Activated naive CD8-positive, alpha-beta T cell treated with anti-CD3 and anti-CD28 coated beads for 36 hours (primary cell): ENCODE measurements at places on chromosomes 6 and 20. TPM values are rescaled to one million over a fixed set of nuclear protein-coding genes. Genes with fewer than 3 reads are reported as not detected.

- no peak overlapping the region for H3K27ac ChIP-seq
- no peak for DNase-seq
- peaks cover 2% of the 10 kb centered on the region for H3K36me3 ChIP-seq
Measured at GRCh38 chr6:52667572-52667971, 3.3 kb upstream of the TMEM14A start.

- H3K4me1 ChIP-seq = peaks cover 43% of the 10 kb centered on the region
- peaks cover 48% of the 10 kb centered on the region for H3K36me3 ChIP-seq
- no peak for DNase-seq
Measured at GRCh38 chr20:36936341-36936740, 15.2 kb downstream of the SAMHD1 start.

GRCh38 chr20:50425076-50425475, 85.1 kb upstream of the PTPN1 start:
- peaks cover 9% of the 10 kb centered on the region for H3K27me3 ChIP-seq
- DNase-seq = no peak
- H3K4me3 ChIP-seq = no peak overlapping the region

DNA sequence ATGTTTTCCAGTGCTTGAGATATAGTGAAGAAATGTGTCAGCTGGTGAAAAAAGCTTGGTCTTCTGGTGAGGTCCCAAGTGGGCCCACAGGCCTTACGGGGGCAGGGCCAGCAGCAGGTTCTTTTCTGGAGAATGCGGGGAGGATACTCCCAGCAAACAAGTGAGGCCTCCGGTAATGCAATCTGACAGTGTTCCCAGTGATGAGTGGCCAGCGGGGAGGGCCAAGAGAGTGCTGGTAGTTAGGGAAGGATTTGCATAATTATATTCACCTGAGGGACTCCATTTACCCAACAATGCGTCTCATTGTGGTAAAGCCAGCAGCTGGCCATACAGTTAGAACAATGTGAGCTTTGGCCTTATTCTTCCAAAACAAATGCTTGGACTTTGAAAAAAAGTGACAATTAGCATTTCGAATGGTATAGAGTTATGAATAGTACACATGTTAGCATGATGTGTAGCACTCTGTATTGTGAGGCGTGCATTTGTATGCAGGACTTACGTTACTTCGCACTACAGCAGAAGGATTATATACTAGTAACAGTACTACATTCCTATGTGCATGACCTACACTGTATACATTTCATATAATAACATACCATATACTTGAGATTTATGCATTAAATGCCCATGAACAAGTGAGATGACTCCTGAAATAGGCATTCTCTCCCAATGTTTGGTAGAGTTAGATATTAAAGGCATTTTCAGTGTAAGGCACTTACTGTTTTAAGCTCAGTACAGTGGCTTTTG, 69.8 kb downstream of the MYB start:
- H3K4me1 ChIP-seq = peaks cover 8% of the 10 kb centered on the region
- H3K4me3 ChIP-seq = no peak overlapping the region
- H3K27me3 ChIP-seq = no peaks in the 10 kb centered on the region

- peaks cover 3% of the 10 kb centered on the region for H3K4me1 ChIP-seq
- H3K4me3 ChIP-seq = no peak overlapping the region
- peaks cover 3% of the 10 kb centered on the region for H3K36me3 ChIP-seq
- H3K27ac ChIP-seq = no peak overlapping the region
- no peak for DNase-seq
Measured at GRCh38 chr20:49865559-49865958, 49.8 kb downstream of the SPATA2 start.

- no peak overlapping the region for H3K27ac ChIP-seq
- peaks cover 4% of the 10 kb centered on the region for H3K4me1 ChIP-seq
- no peak overlapping the region for H3K4me3 ChIP-seq
- no peak for DNase-seq
Measured at GRCh38 chr6:2257363-2257762, 12.0 kb upstream of the GMDS start.

GRCh38 chr20:61464307-61465303, 212.5 kb downstream of the CDH4 start:
- no peak for DNase-seq
- H3K4me1 ChIP-seq = no peaks in the 10 kb centered on the region
- no peak overlapping the region for H3K27ac ChIP-seq
- H3K27me3 ChIP-seq = peaks cover 3% of the 10 kb centered on the region
- H3K4me3 ChIP-seq = no peak overlapping the region

GRCh38 chr6:145093226-145093625, 642.1 kb downstream of the EPM2A start:
- no peak overlapping the region for H3K4me3 ChIP-seq
- no peak overlapping the region for H3K27ac ChIP-seq
- peaks cover 10% of the 10 kb centered on the region for H3K27me3 ChIP-seq
- H3K36me3 ChIP-seq = no peaks in the 10 kb centered on the region

- H3K27ac ChIP-seq = no peak overlapping the region
- no peak overlapping the region for H3K4me3 ChIP-seq
- peaks cover 13% of the 10 kb centered on the region for H3K4me1 ChIP-seq
- peaks cover 11% of the 10 kb centered on the region for H3K27me3 ChIP-seq
Measured at GRCh38 chr6:33187809-33188208, 4.5 kb downstream of the COL11A2 start.

DNA sequence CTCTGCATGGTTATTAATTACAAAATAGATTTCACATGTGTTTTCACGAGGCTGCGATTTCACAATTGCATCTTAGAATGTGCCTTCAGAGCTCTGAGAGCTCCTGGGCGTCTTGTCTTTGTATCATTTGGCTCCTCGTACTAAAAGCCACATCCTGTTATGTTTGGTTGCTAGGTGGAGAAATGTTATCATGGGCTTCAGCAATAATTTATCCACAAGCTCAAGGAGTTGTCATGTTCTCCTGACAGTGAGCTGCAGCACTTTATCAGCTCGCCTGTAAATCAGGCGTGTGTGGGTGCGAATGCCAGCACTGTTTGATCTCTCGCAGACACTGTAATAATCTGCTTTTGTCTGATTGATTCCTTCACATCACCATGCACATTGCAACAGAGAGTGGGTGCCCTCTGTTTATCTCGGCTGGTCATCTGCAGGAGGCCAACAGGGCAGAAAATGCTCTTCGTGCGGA, 218.6 kb upstream of the ZFP64 start:
- peak; percentile 31 for DNase-seq
- peaks cover 51% of the 10 kb centered on the region for H3K4me1 ChIP-seq
- no peaks in the 10 kb centered on the region for H3K27me3 ChIP-seq
- H3K4me3 ChIP-seq = peak overlapping the region; percentile 70

DNA sequence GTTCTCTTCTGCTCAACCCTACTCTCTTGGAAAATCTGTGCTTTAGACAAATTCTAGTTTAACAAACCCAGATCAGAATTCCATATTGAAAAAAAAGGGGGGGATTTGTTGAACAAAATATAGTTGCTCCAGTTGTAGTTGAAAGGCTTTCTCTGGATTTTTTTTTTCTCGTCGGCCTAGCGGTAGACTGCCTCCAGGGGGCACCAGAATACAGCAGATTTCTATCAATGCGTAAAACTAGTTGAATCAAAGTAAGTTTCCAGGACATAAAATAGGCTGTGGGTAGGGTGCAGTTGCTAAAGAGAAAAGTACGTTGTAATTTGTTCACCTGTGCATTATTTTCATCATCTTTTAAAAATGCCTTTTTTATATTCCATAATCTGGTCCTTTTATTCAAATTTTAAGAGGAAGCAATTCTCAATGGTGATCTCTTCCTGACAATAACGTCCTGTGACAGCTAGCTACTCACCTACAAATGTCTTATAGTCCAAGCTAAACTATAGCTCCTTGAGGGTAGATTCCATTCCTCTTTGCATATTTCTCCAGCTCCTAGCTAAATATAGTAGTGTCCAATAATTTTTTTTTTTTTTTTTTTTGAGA, 105.4 kb downstream of the PERP start:
- peaks cover 14% of the 10 kb centered on the region for H3K4me1 ChIP-seq
- no peak overlapping the region for H3K4me3 ChIP-seq
- peaks cover 12% of the 10 kb centered on the region for H3K27me3 ChIP-seq
- no peak overlapping the region for H3K27ac ChIP-seq

DNA sequence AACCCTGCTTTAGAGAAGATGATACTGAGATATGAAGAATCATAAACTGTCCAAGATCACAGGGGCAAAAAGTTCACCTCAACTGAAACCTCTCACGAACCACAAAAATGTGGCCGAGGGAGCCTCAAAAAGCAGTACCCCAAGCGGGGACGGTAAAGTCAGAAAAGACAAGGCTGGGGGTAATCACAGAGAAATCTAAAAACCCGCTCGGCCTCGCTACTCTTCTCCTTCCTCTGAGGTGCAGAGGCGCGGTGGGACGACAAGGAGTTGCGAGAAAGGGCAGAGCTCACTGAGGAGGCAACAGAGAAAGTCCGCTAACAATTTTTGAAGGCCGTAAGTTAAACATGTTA, 356 bp upstream of the IRAK1BP1 start:
- peaks cover 9% of the 10 kb centered on the region for H3K36me3 ChIP-seq
- peak overlapping the region; percentile 95 for H3K4me3 ChIP-seq
- DNase-seq = no peak
- peak overlapping the region; percentile 96 for H3K27ac ChIP-seq

DNA sequence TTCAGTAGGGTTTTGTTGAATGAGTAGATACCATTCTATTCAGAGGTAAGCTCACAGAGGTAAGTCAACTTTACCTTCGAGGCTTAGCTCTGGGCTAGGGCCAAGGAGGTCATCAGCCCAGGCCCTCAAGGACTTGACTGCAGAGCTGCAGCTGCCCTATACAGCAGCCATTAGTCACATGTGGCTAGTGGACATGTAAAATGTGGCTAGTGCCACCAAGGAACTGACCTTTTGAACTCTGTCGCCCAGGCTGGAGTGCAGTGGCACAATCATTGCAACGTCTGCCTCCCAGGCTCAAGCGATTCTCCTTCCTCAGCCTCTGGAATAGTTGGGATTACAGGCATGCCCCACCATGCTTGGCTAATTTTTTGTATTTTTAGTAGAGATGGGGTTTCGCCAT, 47.9 kb upstream of the EPB41L1 start:
- H3K27me3 ChIP-seq = no peaks in the 10 kb centered on the region
- DNase-seq = no peak
- H3K4me3 ChIP-seq = no peak overlapping the region
- no peaks in the 10 kb centered on the region for H3K4me1 ChIP-seq

DNA sequence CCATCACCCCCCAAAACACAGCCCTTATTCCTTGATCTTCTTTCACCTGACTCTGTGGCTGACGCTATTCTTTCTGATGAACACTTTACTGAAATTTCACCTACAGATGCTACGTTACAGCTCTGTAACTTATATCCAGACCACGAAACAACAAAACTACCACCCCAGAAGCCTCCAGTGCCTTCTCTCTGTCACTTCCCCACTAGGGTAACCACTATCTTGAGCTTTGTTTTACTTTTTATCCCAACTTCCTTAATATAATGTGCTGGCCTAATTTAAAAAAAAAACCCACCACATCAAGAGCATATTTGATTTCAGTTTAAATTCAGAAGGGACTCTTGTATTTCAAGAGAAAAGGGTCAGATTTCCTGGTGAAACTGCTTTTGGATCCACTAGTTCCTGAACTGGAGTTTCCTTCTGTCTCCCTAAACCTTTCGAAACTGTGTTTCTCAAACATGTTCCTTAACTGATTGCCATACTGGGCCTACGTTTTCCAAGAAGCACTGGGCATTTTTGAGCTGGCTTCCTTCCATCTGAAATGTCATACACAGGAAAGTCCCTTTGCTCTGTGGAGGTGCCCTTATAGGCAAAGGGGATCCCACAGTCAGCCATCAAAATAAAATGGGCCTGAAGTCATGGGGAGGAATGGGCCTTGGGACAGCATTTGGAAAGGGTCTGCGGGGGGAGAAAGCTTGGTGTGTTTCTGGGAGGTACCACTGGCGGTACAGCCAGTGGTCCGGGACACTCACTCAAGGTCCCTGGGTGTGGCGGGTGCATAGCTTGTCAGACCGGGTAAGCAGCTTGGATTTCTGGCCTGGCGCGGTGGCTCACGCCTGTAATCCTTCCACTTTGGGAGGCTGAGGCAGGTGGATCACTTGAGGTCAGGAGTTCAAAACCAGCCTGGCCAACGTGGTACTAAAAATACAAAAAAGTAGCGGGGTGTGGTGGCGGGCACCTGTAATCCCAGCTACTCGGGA, 25.8 kb upstream of the RTF2 start:
- H3K4me1 ChIP-seq = peaks cover 39% of the 10 kb centered on the region
- H3K36me3 ChIP-seq = peaks cover 15% of the 10 kb centered on the region
- no peaks in the 10 kb centered on the region for H3K27me3 ChIP-seq
- DNase-seq = no peak
- H3K4me3 ChIP-seq = peak overlapping the region; percentile 40

- DNase-seq = no peak
- H3K4me1 ChIP-seq = no peaks in the 10 kb centered on the region
- peaks cover 3% of the 10 kb centered on the region for H3K27me3 ChIP-seq
- H3K36me3 ChIP-seq = peaks cover 1% of the 10 kb centered on the region
- H3K4me3 ChIP-seq = no peak overlapping the region
Measured at GRCh38 chr20:44253528-44253927, 6.4 kb downstream of the GDAP1L1 start.

DNA sequence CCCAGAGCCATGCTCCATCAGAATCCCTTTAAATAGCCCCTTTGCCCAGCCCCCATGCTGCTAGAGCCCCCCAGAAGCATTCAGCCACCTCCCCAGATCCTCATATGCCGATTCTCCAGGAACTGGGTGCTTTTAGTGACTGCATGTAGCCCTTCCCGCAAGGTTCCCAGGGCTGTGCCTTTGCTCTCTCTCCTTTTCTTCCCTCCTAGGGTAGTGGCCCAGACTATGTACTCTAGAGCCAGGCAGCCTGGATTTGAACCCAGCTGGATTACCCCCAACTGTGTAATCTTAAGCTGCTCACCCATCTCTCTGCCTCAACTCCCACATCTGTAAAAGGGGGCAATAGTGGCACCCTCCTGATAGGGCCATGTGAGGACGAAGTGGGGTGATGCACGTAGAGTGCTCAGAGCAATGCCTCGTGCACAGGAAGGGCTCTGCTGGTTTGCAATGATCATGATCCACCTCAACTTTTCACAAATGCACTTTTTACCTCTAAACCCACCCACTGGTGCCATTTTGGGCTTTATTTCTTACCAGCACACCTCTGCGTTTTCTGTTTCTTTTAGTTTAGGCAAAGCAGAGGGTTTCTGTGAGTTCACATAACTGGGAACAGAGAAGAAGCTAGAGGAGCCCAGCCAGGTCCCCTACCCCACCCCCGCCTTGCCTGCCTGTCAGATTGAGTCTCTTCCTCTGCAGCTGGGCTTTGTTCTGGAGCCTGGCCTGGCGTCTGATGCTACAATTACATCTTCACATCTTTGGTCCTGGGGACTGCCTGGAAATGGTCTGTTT, 396.5 kb downstream of the RNGTT start:
- H3K27ac ChIP-seq = no peak overlapping the region
- no peak overlapping the region for H3K4me3 ChIP-seq
- H3K4me1 ChIP-seq = no peaks in the 10 kb centered on the region

- H3K27me3 ChIP-seq = peaks cover 9% of the 10 kb centered on the region
- peak overlapping the region; percentile 73 for H3K4me3 ChIP-seq
- peak; percentile 14 for DNase-seq
- H3K36me3 ChIP-seq = peaks cover 10% of the 10 kb centered on the region
Measured at GRCh38 chr6:27889628-27890444, 22.4 kb downstream of the OR2B2 start.

The COL9A1 gene
- not detected for total RNA-seq

The C6orf141 gene
- total RNA-seq = 0.33 TPM

The GGTLC1 gene
- total RNA-seq = not detected

The CD24 gene
- 0.48 TPM for total RNA-seq

The ADGRF5 gene
- total RNA-seq = not detected

The ZBTB24 gene
- total RNA-seq = 16.5 TPM

The ANKRD6 gene
- total RNA-seq = 2.0 TPM

The PNPLA1 gene
- not detected for total RNA-seq

The CLPSL1 gene
- total RNA-seq = not detected

The KIF25 gene
- total RNA-seq = not detected

The BPIFB4 gene
- not detected for total RNA-seq

The ADTRP gene
- 29.1 TPM for total RNA-seq

The C20orf144 gene
- 0.21 TPM for total RNA-seq

The HLA-DQA1 gene
- 5.3 TPM for total RNA-seq
